ENCODE measurements at places on chromosomes 7 and 10.

DNA sequence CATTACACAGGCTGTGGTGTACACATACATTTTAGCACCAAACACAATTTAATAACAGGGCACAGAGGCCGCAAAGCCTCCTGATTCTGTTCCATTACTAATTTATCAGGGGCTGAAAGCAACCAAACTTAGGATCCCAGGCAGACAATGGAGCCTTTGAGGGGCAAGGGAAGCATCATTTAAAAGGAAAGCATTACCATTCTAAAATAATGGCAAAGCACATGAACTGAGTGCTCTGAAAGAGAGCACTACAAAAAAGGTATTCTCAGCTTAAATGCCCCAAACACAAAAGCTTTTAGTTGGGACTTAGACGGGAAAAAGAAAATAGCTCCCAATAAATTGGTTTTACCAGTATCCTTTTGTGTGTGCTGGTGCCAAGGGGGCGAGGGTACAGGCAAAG lies 282.0 kb upstream of the ETV1 start:
- H3K27ac ChIP-seq = no peak overlapping the region
- no peak overlapping the region for H3K4me3 ChIP-seq
- H3K36me3 ChIP-seq = no peaks in the 10 kb centered on the region
- DNase-seq = no peak

- H3K27ac ChIP-seq = peak overlapping the region; percentile 87
- no peaks in the 10 kb centered on the region for H3K27me3 ChIP-seq
- H3K4me3 ChIP-seq = peak overlapping the region; percentile 55
- peaks cover 54% of the 10 kb centered on the region for H3K4me1 ChIP-seq
Measured at GRCh38 chr7:151115121-151115835, 29.0 kb downstream of the AGAP3 start.

- H3K4me1 ChIP-seq = no peaks in the 10 kb centered on the region
- no peak for DNase-seq
- H3K27me3 ChIP-seq = no peaks in the 10 kb centered on the region
Measured at GRCh38 chr10:8393531-8393930, 339.0 kb downstream of the GATA3 start.

DNA sequence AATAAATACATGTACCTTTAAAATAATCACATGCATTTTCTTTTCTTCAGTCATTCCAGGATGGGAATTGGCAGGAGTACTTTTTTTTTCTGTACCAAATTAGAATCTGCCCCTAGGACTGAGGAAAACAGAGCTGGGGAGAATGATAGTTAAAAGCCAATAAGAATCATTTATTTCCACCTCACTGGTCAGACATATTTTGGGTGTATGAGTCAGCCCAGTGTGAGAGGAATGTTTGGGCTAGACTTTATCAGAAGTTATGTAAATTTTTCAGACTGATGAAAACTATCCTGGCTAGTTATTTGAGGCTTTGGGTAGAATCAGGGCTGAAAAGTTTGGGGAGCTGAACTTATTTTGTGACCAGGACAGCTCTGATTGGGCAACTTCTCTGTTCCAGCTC lies 303.1 kb upstream of the NPSR1 start:
- no peak overlapping the region for H3K27ac ChIP-seq
- no peaks in the 10 kb centered on the region for H3K36me3 ChIP-seq
- H3K4me1 ChIP-seq = no peaks in the 10 kb centered on the region
- H3K4me3 ChIP-seq = no peak overlapping the region

GRCh38 chr10:132407243-132407746 lies 10.3 kb downstream of the PWWP2B start:
- DNase-seq = no peak
- peak overlapping the region; percentile 37 for H3K4me3 ChIP-seq
- H3K27ac ChIP-seq = peak overlapping the region; percentile 89
- peaks cover 23% of the 10 kb centered on the region for H3K36me3 ChIP-seq
- H3K4me1 ChIP-seq = peaks cover 72% of the 10 kb centered on the region

DNA sequence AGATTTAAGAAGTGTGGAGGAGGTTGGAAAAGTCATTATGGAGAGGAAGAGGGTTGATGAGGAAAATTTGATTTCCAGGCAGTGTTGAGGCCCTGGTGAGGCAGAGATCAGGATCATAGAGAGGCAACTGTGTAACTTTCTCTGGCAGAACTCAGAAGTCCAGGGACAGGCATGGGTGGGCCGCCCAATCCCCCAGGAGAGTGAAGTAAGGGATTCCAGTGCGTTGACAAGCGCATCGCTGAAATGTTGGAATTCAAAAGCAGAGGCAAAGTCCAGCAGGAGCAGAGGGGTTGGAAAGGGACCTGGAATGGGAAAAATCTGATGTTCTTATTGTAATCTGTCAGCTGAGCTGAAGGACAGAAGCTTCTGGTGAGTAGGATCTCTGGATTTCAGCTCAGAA lies 207.3 kb downstream of the FAM107B start:
- H3K4me1 ChIP-seq = peaks cover 42% of the 10 kb centered on the region
- no peaks in the 10 kb centered on the region for H3K36me3 ChIP-seq
- no peaks in the 10 kb centered on the region for H3K27me3 ChIP-seq
- H3K27ac ChIP-seq = no peak overlapping the region

DNA sequence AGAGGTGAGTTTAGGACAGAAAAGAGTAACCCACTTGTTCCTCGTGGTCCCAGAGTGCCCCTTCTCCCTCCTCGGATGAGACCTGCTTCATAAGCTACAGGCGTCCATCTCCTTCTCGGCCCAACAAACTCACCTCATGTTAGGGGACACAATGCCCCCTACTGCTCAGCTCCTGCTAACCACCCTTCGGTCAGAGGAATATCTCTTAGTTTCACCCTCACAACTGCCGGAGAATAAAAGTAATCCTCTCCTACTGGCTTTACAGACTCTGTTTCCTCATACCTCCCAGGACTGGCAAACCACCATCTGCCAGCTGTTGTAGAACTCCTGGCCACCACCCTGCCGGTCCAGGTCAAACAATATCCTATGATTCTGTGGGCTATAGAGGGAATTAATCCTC lies 3.2 kb downstream of the AKR1B15 start:
- no peaks in the 10 kb centered on the region for H3K27me3 ChIP-seq
- no peak overlapping the region for H3K4me3 ChIP-seq
- peaks cover 20% of the 10 kb centered on the region for H3K4me1 ChIP-seq
- no peak for DNase-seq

- no peak overlapping the region for H3K27ac ChIP-seq
- H3K27me3 ChIP-seq = no peaks in the 10 kb centered on the region
- H3K4me1 ChIP-seq = peaks cover 15% of the 10 kb centered on the region
- H3K36me3 ChIP-seq = no peaks in the 10 kb centered on the region
- no peak for DNase-seq
Measured at GRCh38 chr10:29715296-29715695, 80.5 kb upstream of the SVIL start.

- H3K27ac ChIP-seq = peak overlapping the region; percentile 37
- no peak overlapping the region for H3K4me3 ChIP-seq
- DNase-seq = no peak
- H3K27me3 ChIP-seq = no peaks in the 10 kb centered on the region
Measured at GRCh38 chr7:2802101-2802500, 42.0 kb downstream of the GNA12 start.

DNA sequence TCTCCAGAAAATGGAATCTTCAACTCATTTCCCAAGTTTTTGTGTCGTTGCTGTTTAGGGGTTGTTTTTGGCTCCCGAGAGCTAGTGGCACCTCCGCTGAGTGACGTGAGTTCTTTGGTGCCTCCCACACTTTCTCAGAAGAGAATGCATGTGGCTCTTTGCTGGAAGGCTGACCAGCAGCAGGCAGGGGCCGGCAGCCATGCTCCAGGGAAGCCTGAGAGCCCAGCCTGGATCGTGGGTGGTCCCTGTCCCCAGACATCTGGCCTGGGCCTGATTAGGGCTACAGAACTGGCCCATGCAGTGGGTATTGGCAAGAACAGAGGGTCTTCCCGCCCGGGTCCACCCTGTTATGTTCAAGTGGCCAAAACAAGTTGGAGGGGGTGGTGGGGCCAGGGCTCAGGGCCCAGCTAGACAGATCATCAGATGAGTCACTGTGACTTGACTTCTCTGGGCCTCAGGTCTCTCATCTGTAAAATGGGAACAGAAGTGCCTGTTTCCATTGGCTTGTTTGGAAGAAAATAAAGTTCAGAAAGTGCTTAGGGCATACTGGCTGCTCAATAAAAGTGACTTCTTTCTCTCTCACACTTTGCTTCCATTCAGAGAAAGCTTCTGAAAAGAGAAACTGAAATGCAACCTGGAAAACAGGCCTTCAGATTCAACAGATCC lies 83.1 kb downstream of the STRA8 start:
- DNase-seq = no peak
- H3K4me3 ChIP-seq = no peak overlapping the region
- peak overlapping the region; percentile 69 for H3K27ac ChIP-seq
- H3K27me3 ChIP-seq = no peaks in the 10 kb centered on the region
- H3K36me3 ChIP-seq = no peaks in the 10 kb centered on the region

DNA sequence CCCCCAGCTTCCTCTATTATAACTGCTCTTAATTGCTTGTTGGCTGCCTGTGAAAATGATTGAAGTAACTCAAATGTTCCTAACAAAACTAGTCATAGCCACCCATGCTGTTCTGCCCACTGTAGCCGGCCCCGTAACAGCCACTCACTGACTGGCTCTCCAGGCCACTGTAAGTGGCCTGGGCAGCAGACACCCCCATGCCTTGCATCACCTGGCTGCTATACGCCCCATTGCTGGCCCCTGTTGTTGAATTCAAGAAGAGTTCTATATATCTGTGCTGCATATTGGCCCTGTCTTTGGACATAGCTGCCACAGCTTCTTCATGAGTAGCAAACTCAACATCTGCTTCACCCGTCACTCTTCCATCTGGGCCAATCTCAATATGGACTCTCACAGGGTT lies 15.1 kb downstream of the FXYD4 start:
- H3K4me3 ChIP-seq = no peak overlapping the region
- peaks cover 68% of the 10 kb centered on the region for H3K36me3 ChIP-seq
- no peak for DNase-seq

- peaks cover 66% of the 10 kb centered on the region for H3K27me3 ChIP-seq
- DNase-seq = no peak
- no peaks in the 10 kb centered on the region for H3K36me3 ChIP-seq
- H3K4me1 ChIP-seq = peaks cover 19% of the 10 kb centered on the region
Measured at GRCh38 chr7:128135515-128136214, 104.4 kb upstream of the LRRC4 start.

DNA sequence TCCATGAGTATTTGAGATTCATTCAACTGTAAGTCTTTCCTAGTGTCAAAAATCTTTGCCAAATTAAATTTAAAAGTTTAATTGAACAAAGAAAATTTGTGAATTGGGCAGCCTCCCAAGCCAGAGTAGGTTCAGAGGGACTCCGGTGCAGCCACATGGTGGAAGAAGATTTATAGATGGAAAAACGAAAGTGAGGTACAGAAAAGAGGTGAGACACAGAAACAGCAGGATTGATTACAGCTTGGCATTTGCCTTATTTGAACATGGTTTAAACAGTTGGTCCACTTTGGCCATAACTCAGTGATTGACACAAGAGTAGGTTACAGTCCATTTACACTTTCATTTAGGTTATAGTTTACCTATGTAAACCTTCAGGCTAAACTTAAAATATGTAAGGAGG lies 465.8 kb downstream of the ARL4A start:
- H3K4me1 ChIP-seq = no peaks in the 10 kb centered on the region
- H3K27ac ChIP-seq = no peak overlapping the region
- H3K27me3 ChIP-seq = no peaks in the 10 kb centered on the region

DNA sequence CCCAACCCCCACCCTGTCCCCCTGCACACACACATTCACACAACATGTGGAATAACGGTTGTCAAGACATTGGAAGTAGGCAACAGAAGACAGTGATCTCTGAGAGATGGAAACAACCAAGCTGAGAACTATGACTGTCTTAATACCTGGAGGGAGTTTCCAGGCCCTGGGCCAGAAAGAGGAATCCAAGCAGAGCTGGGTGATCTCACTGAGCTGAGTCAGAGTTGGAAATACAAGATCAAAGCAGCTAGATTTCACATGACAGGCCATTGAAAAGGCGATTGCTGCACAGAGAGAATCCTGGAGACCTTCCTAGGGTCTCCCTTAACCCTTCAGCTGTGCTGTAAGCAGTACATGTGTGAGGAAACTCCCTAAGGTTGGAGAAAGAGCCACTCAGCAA lies 165.8 kb upstream of the PRSS1 start:
- H3K4me3 ChIP-seq = no peak overlapping the region
- H3K27ac ChIP-seq = no peak overlapping the region
- no peak for DNase-seq
- no peaks in the 10 kb centered on the region for H3K27me3 ChIP-seq
- H3K4me1 ChIP-seq = peaks cover 7% of the 10 kb centered on the region

- no peak for DNase-seq
- H3K27ac ChIP-seq = no peak overlapping the region
- no peak overlapping the region for H3K4me3 ChIP-seq
Measured at GRCh38 chr7:2621948-2622640, 9.7 kb upstream of the TTYH3 start.

DNA sequence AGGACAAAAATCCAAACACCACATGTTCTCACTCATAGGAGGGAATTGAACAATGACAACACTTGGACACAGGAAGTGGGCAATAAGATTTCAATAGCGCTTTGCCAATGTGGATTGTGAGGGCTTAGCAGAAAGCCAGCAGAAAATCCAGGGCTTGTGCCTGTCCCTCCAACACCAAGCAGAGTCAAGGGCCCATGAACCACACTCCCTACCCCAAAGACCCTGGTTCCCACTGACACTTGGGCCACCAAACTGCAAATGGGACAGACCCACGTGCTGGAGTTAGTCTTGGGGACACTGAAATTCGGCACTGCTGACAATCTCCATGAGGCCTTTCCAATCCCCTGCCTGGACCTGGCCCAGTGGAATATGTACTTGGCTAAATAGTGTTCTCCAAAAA lies 67.0 kb downstream of the GRID1 start:
- no peaks in the 10 kb centered on the region for H3K36me3 ChIP-seq
- peak; percentile 34 for DNase-seq
- H3K27me3 ChIP-seq = no peaks in the 10 kb centered on the region
- no peaks in the 10 kb centered on the region for H3K4me1 ChIP-seq

DNA sequence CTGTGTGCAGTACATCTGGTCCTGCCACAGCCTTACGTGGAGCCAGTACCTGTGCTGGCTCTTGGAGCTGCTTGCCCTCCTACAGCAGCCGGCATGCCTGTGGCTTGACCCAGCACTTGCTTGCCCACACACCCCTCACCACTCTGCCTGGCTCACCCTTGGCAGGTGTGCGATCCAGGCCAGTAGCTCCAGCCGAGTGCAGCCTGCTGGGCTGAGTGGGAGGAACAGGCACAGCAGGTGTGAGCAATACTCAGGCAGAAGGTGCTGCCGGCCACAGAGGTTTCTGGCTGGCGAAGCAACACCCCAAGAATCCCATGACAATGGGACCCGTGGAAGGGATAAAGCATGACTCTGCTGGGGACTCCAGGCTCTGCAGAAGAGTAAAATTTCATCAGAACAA lies 173.5 kb upstream of the ADCY1 start:
- no peaks in the 10 kb centered on the region for H3K27me3 ChIP-seq
- H3K27ac ChIP-seq = no peak overlapping the region
- H3K4me1 ChIP-seq = no peaks in the 10 kb centered on the region
- no peak overlapping the region for H3K4me3 ChIP-seq

- peaks cover 84% of the 10 kb centered on the region for H3K36me3 ChIP-seq
- no peak overlapping the region for H3K27ac ChIP-seq
- H3K27me3 ChIP-seq = no peaks in the 10 kb centered on the region
- no peak overlapping the region for H3K4me3 ChIP-seq
Measured at GRCh38 chr10:97365761-97366351, 31.3 kb upstream of the FRAT2 start.

Measured in suprapubic skin (tissue), 4 donors.